SW 1271 (cell line): ENCODE measurements at places on chromosomes 6 and 20.

GRCh38 chr6:37516076-37516919 is 16.6 kb upstream of the CCDC167 start:
- DNase-seq, result no peak

GRCh38 chr6:144415014-144415413 is 129.9 kb downstream of the UTRN start:
- no peak for DNase-seq

DNA sequence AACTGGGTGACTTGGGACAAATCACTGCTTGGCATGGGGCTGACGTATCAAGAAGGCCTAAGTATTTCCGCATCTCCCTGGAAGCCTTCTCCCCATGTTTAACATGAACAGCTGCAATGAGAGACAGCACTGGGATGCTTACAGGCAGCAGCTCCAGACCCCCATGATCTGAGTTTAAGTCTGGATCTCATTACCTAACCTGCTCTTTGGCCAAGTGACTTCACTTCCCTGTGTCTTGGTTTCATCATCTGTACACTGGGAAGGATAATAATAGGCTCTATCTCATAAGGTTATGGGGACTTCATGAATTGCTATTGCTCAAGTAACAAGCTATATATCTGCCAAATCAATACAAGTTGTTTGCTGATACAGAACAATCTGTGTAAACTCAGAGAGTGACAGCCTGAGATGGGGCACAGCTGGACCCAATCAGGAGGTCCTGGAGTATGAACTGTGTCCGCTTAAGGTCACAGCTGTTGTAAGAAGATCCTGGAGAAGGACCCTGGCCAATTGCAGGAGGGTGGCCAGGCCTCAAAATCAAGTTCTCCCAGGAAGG is 56.0 kb downstream of the TGM2 start:
- DNase-seq, result no peak

DNA sequence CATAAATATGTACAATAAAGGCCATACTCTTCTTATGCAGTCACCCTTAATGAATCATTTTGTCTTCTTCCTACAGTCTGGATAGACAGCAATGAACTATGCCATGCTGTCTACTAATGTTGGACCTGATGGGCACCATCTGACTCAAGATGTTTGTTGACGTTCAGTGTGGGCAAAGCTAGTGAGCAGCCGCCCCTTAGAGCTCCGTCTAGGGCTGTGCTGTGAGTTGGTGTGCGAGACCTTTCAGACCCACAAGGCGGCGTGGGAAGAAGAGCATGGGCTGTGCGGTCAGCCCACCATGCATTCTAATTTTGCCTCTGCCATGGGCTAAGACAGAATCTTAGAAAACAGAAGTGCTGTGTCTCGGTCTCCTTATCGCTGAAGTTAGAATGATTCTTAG is 829.4 kb downstream of the QKI start:
- DNase-seq, result no peak

GRCh38 chr6:24391756-24392405 is 10.9 kb upstream of the MRS2 start:
- DNase-seq, result no peak

- DNase-seq, result no peak
Measured at GRCh38 chr6:150069706-150070105, 785 bp upstream of the ULBP3 start.

DNA sequence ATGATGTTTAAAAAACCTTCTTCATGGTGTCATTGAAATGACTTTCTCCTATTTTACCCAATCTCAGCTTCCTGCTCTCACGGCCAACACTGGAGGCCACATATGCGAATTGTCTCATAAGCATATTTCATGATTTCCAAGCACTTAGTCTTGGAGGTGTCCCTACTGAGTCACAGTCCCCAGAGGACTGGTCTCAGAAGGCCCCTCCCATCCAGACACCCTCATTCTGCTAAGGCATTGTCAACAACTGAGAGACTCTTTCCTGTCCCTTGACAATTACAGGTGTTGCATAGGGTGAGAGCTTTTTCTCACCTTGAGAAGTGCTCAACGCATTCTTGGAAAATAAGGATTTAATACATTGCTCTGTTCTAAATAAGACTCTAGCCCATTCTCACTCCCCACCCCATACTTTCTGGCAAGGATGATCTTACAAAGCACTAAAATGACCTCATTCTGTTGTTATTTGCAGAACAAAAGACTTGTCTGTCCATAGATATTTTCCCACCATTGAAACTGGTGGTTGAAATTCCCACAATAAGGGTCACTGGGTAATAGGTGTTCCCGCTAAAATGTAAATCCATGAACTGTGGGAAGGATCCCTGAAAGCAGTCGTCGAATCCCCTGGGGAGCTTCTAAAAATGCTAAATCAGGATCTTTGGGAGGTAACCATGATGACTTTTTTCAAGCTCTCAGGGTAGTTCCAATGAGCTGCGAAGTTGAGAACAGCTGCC is 32.3 kb upstream of the SLC22A23 start:
- DNase-seq, result no peak
